ENCODE measurements at places on chromosomes 13 and 19.

GRCh38 chr19:38666663-38667511, 19.4 kb downstream of the ACTN4 start:
- no peak for DNase-seq

- no peak for DNase-seq
Observed at GRCh38 chr13:51577690-51578089, 6.6 kb upstream of the WDFY2 start.

GRCh38 chr13:82480415-82480814, 1401.9 kb downstream of the SLITRK1 start:
- DNase-seq = no peak

DNA sequence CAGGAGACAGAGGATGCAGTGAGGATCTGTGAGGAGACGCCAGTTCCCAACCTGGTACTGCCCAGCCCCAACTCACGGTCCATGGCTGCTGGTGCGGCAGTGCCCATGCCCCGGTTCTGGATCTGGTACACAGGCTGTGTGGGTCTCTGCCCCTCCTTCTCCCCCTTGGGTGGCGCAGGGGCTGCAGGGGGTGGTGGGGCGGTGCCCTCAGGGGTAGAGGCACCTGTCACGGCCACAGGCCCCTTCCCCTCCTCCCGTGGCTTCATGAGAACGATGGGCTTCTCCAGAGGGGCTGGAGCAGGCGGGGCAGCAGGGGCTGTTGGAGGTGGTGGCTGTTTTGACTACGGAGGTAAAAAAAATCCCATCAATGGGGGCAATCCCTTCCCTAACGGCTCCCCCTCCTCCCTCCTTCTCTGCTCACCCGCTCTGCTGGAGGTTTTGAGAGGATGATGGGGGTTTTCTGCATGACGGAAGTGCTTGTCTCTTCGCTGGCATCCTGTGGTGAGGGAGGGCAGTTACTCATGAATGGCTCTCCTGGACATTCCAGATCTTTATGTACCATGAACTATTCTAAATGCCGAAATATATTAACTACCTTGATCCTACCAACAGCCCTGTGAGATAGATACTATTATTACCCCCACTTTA, 7.1 kb downstream of the SMG9 start:
- no peak for DNase-seq

DNA sequence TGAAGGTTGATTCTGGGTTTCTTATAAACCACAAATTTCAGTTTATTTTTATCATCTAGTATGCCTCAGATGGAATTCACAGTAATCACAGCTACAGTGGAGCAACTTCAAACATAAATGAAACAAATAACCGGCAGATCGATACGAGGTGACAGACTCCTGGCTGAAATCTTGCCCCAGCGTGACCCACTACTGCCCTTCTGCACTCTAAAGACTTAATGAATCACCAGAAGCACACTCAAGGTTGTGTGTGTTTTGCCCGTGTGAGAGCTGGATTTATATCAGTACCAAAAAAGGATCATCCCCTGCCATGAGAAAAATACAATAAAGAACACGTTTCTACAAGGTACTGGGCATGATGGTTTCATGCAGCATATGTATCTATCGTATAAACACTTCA, 161.7 kb downstream of the KLF12 start:
- DNase-seq = no peak

GRCh38 chr13:33008946-33009722, 7.1 kb upstream of the KL start:
- no peak for DNase-seq

- DNase-seq = no peak
Observed at GRCh38 chr13:87333599-87333998, 337.6 kb upstream of the SLITRK5 start.
